ENCODE measurements at places on chromosomes 7 and 10.

- DNase-seq, result no peak
Measured at GRCh38 chr7:137937202-137937560, 64.7 kb downstream of the CREB3L2 start.

DNA sequence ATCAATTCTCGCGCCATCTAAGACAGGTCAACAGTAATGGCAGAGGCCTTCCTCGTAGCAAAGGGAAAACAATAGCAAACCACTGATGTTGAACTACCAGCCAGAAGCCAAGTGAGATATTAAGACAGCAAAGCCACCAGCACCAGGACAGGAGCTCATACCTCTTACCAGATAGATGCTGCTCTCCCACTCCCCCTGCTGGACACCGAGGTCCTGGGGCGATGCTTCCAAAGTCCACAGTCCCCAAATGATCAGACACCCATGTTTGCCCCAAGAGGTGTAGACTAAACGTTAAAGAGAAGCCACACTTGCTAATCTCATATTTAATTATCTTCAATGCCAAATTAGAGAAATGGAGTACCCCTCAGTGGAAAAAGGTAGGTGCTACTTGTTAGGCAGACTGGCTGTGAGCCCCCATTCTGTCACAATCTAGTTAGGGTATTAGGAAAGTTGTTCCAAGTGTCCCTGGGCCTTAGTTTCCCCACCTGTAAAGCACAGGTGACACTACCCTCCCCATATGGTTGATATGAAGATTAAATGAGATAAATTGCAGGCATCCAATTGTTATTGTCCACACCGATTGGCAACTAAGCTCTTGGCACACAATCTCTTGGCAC, 39.9 kb downstream of the TOMM7 start:
- peak; percentile 72 for DNase-seq

DNA sequence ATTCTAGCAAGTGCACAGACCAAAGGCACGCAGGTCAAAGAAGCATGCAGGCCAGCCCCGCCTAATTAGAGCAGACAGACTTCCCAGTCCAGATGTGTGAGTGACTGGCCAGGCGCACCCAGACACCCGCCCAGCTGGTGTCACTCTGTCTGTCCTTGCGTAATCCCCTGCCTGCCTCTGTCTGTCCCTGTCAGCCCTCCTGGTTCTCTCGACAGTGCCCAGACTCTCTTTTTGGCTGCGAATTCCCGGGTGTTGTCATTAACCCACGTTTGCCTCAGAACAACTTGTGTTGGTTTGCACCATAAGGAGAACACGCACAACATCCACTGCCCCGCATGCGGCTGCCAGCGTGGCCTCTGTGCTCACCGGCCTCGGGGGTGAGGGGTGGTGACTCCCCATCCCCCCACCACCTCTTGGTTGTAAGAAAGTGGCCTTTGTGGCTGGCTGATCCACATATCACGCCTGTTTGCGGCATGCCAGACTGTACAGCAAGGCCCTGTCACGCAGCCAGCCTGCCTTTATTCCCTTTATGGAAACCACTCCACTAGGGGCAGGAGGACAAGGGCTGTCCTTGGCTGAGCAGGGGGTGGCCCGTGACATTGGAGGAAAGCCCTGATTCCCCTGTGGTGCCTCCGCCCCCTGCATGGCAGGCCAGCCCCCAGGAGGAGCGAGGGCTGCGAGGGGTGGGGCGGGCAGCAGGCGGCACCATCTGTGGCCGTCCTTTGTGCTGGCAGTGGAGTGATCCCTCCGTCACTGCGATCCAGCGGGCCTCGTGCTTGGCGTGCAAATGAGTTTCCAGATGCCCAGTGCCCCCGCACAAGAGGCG, 72.8 kb upstream of the PPIF start:
- DNase-seq, result peak; percentile 84

DNA sequence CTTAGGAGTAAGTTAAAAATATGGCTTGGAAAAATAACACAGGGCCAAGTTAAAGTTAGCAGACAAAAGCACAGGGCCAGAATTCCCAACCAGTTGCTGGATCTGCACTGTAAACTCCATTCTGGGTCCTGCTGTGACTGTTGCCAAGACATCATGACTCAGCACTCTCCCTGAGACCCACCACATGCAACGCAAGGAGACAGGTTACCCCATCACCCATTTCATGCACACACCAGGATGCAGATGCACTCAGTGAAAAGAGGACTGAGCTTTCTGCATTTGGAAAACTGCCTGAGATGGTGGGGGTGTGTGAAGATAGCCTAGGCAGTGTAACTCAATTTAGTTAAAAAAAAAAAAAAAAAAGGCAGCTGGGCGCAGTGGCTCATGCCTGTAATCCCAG, 97.6 kb upstream of the ZNF438 start:
- DNase-seq, result no peak

DNA sequence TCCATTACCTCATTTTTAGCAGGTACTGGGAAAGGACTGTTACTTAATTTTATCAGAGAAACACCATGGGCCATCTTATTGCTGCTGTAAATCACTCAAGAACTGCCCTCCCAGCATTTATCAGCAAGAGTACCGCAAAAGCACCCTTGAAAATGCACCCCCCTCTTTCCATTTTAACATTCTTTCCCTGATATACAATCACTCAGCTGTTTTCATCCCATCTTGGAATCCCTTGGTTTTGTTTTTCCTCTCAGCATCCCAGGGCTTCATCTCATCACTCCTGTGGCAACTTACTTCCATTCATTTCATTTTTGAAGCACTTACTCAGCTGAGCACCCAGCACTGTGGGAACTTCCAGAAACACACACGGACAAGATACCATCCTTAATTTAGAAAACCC, 36.5 kb downstream of the RAPGEF5 start:
- no peak for DNase-seq

DNA sequence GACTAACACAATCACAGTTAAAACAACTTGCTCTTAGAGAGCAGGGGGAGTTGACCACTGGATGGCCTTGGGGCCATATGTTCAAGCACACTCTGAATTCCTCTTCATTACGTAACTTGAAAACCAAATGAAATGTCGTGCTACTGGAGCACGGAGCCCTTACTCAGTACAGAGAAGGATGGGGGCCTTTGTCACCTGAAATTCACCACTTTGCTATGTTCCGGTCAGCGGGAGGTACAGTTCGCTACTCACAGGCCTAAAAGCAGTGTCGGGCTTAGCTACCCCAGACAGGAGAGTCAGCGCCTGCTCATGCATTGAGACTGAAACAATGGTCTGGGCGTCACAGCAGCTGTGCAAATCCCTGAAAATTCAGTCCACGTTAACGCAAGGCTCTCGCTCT, 39.6 kb downstream of the GLI3 start:
- DNase-seq, result no peak

DNA sequence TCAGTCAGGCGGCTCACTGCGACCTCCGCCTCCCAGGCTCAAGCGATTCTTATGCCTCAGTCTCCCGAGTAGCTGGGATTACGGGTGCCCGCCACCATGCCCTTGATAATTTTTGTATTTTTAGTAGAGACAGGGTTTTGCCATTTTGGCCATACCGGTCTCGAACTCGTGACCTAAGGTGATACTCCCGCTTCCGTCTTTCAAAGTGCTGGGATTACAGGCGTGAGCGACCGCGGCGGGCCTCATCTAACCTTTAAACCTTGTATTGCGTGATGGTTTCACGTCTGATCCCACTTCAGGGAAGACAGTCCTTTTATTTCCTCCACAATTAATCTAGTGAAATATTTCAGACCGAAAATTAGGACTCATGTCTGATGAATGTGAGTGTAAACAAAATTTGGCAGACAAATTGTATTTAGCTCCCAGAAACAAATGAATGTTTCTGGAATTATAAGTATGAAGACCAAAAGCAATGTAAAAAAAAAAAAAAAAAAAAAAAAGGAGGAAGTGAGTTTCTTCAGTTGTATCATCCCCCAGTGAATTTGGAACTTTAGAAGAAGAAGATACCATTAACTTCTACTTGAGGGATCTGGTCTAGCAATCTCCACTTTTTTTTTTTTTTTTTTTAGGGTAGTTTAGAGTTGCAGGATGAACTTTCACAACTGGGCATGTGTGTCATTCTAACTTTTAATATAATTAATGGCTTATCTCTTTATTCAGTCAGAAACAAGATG, 1.6 kb downstream of the NUP42 start:
- no peak for DNase-seq

- DNase-seq, result no peak
Measured at GRCh38 chr10:34524369-34525091, 290.6 kb downstream of the PARD3 start.

DNA sequence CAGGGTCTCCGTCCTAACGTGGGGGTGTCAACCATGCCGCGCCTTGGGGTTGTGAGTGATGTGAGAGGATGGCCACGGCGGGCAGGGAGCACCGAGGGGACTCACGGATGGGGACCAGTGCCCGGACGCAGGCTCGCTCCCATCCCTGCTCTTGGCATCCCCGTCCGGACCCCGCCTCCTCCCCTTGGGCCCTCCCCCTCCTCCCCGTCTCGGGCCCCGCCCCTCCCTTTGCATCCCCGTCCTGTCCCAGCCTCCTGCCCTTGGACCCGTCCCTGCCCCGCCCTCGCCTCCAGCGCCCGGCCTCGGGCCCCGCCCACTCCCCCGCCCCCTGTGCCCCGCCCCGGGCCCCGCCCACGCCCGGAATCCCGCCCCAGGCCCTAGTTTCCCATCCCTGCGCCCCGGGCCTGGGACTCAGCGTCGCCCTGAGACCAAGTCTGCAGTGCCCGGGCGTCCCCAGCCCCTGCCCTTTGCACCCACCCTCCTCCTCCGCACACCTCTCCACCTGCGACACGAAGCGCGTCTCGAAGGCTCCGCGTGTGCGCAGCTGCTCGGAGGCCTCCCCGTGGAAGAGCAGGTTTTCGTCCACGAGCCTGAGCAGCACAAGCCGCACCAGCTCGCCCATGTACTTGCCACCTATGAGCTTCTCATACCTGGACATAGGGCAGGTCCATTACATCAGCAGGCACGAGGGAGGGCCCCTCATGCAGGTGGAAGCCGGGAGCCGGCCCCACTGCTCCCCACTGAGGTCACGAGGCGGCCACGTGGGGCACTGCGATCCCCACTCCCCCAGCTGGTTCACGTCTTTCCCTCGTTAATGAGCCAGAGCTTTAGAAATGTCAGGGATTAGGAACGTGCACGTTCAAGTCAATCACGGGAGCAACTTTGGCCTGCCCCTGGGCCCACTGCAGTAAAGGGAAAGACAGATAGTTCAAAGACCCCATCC, 5.1 kb upstream of the MYL7 start:
- peak; percentile 90 for DNase-seq

DNA sequence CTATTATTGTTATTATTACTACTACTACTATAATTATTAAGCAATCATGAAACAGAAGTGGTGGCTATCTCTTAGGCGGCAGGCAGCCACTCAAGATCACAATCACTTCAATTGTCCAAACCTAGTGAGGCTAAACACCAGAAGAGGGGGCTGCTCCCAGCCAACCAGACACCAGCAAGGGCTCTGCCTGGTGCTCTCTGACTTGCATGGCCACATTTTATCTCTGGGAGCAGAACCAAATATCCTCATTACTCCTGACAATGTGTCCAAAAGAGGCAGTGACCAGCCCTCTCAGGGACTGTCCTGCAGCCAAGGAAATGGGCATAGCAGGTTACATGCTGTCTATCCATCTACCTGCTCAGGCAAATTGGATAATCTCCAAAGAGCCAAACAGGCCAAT, 187.4 kb upstream of the PDE1C start:
- no peak for DNase-seq

GRCh38 chr10:114489521-114490310, 85.4 kb upstream of the AFAP1L2 start:
- no peak for DNase-seq

DNA sequence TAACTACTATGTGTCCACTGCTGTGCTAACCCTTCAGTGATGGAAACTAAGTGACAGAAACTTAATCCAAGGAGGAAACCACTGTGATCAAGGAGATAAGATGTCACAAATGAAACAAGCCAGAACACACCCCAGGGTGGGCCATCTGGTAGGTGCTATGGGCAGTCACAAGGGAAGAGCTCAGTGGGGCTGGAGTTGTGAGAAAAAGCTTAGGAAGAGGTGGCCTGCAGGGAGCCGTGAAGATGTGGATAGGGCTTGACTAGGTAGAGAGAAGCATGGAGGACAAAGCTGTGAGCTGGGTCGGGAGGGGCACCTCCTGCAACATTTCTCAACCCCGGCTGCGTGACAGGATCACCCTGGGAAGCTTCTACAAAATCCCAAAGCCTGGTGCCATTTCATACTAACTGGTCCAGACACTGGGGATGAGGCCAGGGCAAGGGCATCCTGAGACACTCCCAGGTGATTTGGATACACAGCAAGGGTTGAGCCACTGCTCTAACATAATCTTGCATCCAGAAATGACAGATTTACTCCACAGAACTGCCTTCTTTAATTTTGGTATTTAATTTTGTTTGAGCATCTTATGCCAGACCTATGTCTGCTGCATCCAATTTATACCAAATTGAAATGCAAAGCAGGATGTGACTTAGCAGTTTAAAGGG, 69.3 kb downstream of the OSBPL3 start:
- DNase-seq, result no peak

- no peak for DNase-seq
Measured at GRCh38 chr7:149494738-149495368, 2.8 kb downstream of the ZNF746 start.

DNA sequence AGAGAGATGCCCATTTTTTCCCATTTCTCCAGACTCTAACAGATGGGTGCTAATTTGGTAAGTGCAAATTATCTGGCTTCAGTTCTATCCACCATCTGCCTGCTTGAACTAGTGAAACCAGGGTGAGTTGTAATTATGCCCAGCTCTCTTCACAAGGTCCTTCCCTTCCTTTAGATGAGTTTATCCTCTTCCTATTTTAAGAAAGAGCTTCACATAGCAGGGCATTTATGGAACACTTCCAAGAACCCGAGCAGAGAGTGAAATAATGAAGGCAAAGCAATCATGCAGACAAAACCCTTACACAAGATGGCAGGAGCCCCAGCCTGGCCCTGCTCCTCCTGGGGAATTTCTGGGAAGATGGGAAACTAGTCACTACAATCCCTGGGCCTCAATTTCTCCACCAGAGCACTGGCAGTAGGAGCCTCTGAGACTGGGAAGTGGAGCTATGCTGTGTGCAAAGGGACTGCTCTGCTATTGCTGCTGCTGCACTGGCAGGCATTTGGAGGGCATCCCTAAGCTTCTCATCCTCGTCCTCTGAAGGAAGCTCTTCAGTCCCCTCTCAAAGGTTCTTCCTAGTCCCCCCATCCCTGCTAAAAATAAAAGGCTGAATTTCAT, 33.7 kb upstream of the PLXNA4 start:
- no peak for DNase-seq

GRCh38 chr10:60810437-60811182, 32.3 kb downstream of the CDK1 start:
- no peak for DNase-seq

DNA sequence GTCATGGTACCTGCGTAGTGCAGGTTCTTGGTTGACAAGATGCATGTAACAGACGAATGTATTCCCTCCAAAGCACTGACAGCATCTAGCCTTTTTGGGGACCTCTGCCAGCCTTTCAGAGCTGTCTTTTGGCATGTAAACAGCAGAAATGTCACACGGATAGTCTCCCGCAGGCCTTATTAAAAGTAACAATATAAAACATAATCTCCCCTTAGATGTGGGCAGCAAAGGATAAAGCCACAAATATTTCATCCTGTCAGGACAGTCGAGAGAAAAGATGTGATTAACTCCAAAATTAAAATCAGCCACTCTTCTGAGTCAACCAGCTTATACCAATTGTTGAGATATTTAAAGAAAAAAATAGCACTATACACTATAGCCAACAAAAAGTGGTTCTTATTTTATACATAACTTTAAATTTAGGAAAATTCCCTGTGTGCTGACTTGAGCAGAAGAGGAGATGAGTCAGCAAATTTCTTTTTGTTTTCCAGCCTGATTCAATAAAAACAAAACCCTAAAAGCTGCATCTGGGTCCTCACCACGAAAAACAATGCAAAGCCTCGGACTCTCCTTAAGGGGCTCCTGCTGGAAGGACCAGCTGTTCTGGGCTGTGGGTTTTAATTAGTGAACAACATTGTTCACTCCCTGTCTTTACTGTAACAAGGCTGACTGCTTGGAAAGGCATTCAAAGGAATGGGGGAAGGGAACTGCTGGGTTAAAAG, 240.2 kb downstream of the ADAM12 start:
- no peak for DNase-seq

Data from sciatic nerve (tissue), 2 donors.